Fibroblast of villous mesenchyme (primary cell): ENCODE measurements at places on chromosomes 5 and 9. TPM values are rescaled to one million over a fixed set of nuclear protein-coding genes. Genes with fewer than 3 reads are reported as not detected.

The SLC1A3 gene
- total RNA-seq = 1.3 and 4.8 TPM in 2 replicates

The SH3RF2 gene
- 0.97 and 2.2 TPM in 2 replicates for total RNA-seq

The TMEM250 gene
- 39.0 and 39.7 TPM in 2 replicates for total RNA-seq

The CAMSAP1 gene
- 23.7 and 26.1 TPM in 2 replicates for total RNA-seq

The RGS7BP gene
- total RNA-seq = 0.32 TPM in 1 of 2 replicates, not detected in the other

The ENHO gene
- not detected in 2 replicates for total RNA-seq

The RMI1 gene
- total RNA-seq = 6.1 and 7.8 TPM in 2 replicates

The STKLD1 gene
- 0.32 and 2.6 TPM in 2 replicates for total RNA-seq

The TMEM252 gene
- total RNA-seq = not detected in 2 replicates

The EIF4EBP3 gene
- total RNA-seq = 0.32 and 0.86 TPM in 2 replicates

The CWC27 gene
- total RNA-seq = 13.2 and 16.0 TPM in 2 replicates

The CCL19 gene
- total RNA-seq = not detected in 2 replicates

The GADD45G gene
- 0.43 and 0.64 TPM in 2 replicates for total RNA-seq

The GPR21 gene
- total RNA-seq = 1.9 and 3.0 TPM in 2 replicates

The IRX2 gene
- total RNA-seq = 0.32 and 3.0 TPM in 2 replicates

The PTGER4 gene
- 4.3 and 8.7 TPM in 2 replicates for total RNA-seq

The TLR4 gene
- total RNA-seq = 8.4 and 18.1 TPM in 2 replicates

The PSD2 gene
- under 0.01 TPM in 1 of 2 replicates, not detected in the other for total RNA-seq

The PKN3 gene
- total RNA-seq = 2.6 and 3.5 TPM in 2 replicates

The CFAP157 gene
- under 0.01 TPM in 2 replicates for total RNA-seq

The RLN2 gene
- 0.43 TPM in 1 of 2 replicates, not detected in the other for total RNA-seq

The ORM1 gene
- not detected in 2 replicates for total RNA-seq

The CCDC112 gene
- total RNA-seq = 5.2 and 6.4 TPM in 2 replicates

The PCDHGA4 gene
- 4.5 and 7.3 TPM in 2 replicates for total RNA-seq

The LIFR gene
- total RNA-seq = 30.3 and 40.2 TPM in 2 replicates

The NUTM2F gene
- not detected in 2 replicates for total RNA-seq

The SRD5A1 gene
- total RNA-seq = 7.1 and 7.3 TPM in 2 replicates

The POU5F2 gene
- total RNA-seq = 1.3 and 2.2 TPM in 2 replicates

The CDC20B gene
- not detected in 2 replicates for total RNA-seq

The MLANA gene
- total RNA-seq = not detected in 2 replicates

The PRDM9 gene
- not detected in 2 replicates for total RNA-seq

The SPINK13 gene
- not detected in 2 replicates for total RNA-seq

The ISOC1 gene
- total RNA-seq = 15.5 and 31.1 TPM in 2 replicates

The TERT gene
- not detected in 2 replicates for total RNA-seq

The NELFB gene
- 47.1 and 48.6 TPM in 2 replicates for total RNA-seq

The TRIM7 gene
- total RNA-seq = 2.2 and 2.3 TPM in 2 replicates

The DIMT1 gene
- 35.4 and 47.5 TPM in 2 replicates for total RNA-seq

The GNPDA1 gene
- 54.8 and 59.6 TPM in 2 replicates for total RNA-seq

The NTNG2 gene
- 0.86 and 1.9 TPM in 2 replicates for total RNA-seq

The C7 gene
- total RNA-seq = under 0.01 TPM in 1 of 2 replicates, not detected in the other

The FAM81B gene
- 0.32 TPM in 1 of 2 replicates, not detected in the other for total RNA-seq

The RAD50 gene
- 33.8 and 46.6 TPM in 2 replicates for total RNA-seq

The ATP6V1G1 gene
- total RNA-seq = 114 and 123 TPM in 2 replicates

The DNAJA1 gene
- 74.1 and 136 TPM in 2 replicates for total RNA-seq

The WNT8A gene
- total RNA-seq = not detected in 2 replicates

The GNG10 gene
- 82.8 and 108 TPM in 2 replicates for total RNA-seq

The STK10 gene
- 24.2 and 32.4 TPM in 2 replicates for total RNA-seq

The C1QTNF3 gene
- 0.86 and 1.9 TPM in 2 replicates for total RNA-seq
